ENCODE measurements at places on chromosomes 1 and 21. TPM values are rescaled to one million over a fixed set of nuclear protein-coding genes. Genes with fewer than 3 reads are reported as not detected.

The DNALI1 gene
- total RNA-seq: 3.1 TPM

The GUCA2A gene
- total RNA-seq: not detected

The PROX1 gene
- total RNA-seq: 114 TPM

The ATP1B1 gene
- 265 TPM for total RNA-seq

The UBXN10 gene
- total RNA-seq: 1.0 TPM

The RAB7B gene
- 0.67 TPM for total RNA-seq

The KCNE2 gene
- not detected for total RNA-seq

The NES gene
- 171 TPM for total RNA-seq

The C1orf210 gene
- total RNA-seq: not detected

The CFHR2 gene
- total RNA-seq: not detected

The ADGRL4 gene
- 22.9 TPM for total RNA-seq

- no peak for DNase-seq
Observed at GRCh38 chr1:27940870-27941560, 6.2 kb downstream of the SMPDL3B start.

DNA sequence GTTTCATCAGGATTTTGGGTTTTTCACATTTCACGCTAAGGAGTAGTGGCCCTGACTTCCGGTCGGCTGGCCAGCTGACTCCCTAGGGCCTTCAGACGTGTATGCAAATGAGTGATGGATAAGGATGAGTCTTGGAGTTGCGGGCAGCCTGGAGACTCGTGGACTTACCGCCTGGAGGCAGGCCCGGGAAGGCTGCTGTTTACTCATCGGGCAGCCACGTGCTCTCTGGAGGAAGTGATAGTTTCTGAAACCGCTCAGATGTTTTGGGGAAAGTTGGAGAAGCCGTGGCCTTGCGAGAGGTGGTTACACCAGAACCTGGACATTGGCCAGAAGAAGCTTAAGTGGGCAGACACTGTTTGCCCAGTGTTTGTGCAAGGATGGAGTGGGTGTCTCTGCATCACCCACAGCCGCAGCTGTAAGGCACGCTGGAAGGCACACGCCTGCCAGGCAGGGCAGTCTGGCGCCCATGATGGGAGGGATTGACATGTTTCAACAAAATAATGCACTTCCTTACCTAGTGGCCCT is 23.1 kb upstream of the TNFRSF1B start:
- peak; percentile 74 for DNase-seq

DNA sequence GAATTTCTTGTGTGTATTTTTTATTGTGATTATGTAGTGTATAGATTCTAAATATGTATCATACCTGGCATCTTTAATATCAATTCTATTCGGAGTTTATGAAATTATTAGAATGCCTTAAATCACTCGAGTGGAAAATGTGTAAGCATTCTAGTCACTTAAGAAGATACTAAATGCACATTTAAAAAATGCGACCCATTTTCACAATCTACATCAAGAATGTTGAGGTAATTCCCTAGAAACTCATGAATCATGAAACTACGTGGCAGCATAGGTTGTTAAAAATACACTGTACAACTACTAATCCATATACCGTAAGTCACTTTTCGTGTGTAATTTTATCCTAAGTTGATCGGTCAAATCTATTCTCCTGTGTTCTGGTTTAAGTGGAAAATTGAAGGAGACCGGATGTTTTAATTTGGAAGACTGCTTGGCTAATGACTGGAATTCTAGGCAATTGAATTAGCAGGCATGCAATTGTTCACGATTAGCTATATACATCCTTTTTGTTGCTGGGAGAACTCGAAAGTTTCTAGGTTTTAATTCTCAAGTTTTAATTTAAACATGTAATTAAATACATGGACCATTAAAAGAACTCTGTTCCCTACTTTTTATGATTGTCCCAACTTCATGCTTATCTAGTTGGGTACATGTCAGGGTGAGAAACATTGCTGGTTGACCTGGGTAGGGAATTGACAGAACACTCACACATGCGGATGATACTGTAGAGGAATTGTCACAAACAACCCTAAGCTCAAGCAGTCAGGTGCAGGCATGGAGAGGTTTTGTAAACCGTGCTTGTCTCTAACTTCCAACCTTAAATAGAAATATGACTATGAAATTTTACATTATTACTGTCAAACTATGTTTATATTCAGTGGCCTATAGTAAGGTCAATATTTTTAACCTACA is 6.6 kb downstream of the ZBTB18 start:
- DNase-seq: no peak

- DNase-seq: no peak
Observed at GRCh38 chr1:161162052-161162451, 2.8 kb downstream of the USP21 start.

GRCh38 chr1:39877980-39878956 is 5.0 kb downstream of the TRIT1 start:
- no peak for DNase-seq

- DNase-seq: no peak
Observed at GRCh38 chr1:207845109-207845508, 65.8 kb downstream of the CD34 start.

GRCh38 chr1:168287237-168287664 is 6.6 kb downstream of the TBX19 start:
- DNase-seq: no peak

- no peak for DNase-seq
Observed at GRCh38 chr1:113375878-113376277, 14.4 kb upstream of the MAGI3 start.

DNA sequence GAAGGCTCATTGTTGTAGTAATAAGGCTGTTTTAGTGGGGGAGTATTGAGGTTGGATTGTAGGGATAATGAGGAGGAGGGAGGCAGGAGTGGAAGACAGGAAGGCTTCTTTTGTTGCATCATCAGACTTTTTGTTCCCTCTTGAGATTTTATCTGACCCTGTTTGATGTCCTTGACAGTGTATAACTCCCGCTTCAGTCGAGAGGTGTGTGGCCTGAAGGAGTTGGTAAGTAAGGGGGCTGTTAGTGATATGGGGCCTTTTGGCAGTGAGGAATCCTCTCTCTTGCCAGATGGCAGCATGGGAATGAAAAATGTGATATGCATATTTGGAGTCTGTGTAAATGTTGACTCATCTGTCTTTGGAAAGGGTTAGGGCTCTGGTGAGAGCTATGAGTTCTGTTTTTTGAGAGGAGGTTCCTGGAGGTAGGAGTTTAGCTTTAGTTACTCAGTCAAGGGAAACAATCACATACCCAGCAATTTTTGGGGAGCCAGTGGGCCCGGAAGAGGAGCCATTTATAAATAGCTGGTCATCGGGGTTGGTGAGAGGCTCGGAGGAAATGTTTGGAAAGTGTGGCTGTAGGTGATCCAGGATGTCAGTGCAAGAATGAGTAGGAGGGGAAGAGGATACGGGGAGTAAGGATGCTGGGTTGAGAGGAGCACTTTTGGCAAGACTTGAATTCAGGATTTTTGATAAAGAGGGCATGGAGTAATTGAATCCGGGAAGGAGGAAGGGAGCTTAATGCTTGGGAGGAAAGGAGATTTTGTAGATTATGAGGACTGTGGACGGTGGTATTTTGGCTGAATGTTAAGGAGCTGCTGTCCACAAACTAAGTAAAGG is 136.7 kb upstream of the ETV3 start:
- DNase-seq: no peak

DNA sequence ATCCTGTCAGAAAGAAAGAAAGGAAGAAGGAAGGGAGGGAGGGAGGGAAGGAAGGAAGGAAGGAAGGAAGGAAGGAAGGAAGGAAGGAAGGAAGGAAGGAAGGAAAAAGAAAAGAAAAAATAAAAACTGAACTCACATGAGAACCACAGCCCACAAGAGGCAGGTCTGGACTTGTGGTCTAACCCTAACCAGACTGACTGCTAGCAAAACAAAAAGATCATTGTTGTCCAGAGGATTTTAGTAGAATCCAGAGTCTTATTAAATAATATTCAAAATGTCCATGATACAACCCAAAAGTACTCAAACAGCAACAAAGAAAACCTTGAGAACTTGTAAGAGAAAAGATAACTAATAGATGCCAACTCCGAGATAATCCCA is 4.7 kb upstream of the ITGB2 start:
- no peak for DNase-seq

DNA sequence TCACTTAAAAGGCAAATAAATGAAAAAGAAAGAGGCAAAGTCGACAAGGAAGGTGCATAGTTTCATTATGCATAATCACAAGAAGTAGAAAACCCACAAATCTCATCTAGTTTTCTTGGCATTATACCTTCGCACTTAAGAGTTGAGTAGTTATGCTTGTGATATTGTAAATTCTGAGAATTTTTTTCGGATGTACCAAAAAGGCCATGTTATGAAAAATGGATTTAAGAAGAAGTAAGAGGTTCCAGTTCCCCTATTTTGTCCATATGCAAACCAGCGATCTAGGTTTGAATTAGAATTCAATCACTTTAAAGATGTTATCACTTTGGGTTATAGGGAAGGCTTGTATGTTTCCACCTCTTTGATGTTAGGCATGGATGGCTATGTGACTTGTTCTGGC is 7.9 kb upstream of the ERICH3 start:
- no peak for DNase-seq

DNA sequence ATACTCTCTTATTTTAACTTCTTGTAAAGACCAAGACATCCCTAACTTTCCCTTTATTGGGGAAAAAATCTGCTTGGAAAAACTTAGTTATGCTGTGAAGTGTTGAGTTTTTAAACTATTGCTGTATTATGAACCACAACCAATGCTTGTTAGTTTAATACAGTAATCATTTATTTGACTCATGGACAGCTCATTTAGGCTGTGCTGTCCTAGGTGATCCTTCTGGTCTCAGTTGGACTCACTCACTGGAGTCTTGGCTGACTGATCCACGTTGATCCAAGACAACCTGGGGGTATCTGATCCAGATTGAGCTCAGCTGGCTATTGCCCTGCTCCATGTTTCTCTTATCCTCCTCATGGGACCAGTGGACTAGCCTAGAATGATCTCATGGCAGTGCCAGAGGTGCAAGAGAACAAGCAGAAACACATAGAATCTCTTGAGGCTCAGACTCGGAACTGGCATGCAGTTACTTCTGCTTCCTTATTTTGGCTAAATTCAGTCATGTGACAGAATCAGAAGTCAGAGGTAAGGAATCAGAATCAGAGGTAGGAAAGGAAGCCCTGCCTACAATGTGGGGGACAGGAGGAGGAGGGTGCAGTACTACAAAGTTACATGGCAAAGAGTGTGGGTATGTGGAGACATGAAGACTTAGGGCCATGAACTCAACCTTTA is 156.5 kb downstream of the FGGY start:
- DNase-seq: no peak

- no peak for DNase-seq
Observed at GRCh38 chr1:191913260-191913977, 244.8 kb upstream of the RGS18 start.

DNA sequence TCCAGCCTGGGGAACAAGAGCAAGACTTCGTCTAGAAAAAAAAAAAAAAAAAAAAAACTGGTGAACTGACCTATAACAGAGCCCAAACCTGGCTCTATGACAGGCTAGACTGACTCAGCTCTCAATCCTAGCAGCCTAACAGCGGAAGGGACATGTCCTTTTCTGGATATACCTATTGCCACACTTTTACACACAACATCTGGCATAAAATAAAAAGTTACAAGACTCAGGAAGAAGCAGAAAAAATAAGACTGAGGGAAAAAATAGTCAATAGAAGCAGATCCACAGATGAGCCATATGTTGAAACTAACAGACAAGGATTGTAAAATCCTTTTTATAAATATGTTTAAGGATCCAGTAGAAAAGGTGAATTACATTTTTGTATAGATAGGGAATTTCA is 57.5 kb upstream of the IPO9 start:
- no peak for DNase-seq

DNA sequence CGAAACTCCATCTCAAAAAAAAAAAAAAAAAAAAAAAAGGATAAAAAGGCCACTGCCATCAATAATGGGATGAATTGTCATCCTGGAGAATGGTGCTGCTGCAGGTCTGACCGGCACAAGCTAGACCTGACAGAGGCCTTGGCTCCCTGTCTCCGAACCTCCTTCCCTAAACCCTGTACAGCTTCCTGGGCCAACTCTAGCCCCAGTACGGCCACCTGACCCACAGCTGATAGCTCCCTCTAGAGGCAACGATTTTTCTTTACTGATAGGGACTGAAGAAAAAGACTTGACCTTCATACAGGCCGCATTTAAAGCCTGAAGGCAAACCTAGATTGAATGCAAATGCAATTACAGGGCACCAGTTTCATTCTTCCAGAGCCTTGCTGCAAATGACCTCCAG is 30.7 kb downstream of the NOL9 start:
- no peak for DNase-seq

DNA sequence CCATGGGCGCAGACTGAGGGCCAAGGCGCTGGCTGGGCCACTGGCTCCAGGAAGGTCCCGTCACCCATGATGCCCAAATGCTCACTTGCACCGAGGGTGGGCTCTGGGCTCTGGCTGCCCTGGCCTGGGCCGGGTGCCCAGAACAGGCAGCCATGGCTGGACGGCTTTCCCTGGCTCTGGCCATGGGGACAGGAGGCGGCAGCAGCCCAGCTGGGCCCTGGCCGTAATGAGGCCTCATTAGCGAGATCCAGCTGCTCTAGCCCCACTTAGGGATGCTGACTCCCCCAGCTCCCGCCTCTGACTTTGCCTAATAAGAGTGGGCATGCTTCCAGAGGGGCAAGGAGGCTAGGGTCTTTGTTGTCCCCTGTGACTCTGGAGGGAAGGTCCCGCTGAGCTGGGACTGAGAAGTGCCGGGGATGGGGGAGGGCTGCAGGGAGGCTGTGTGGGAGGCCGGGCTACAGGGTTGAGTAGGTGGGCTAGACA is 11.8 kb downstream of the SLC6A9 start:
- no peak for DNase-seq

DNA sequence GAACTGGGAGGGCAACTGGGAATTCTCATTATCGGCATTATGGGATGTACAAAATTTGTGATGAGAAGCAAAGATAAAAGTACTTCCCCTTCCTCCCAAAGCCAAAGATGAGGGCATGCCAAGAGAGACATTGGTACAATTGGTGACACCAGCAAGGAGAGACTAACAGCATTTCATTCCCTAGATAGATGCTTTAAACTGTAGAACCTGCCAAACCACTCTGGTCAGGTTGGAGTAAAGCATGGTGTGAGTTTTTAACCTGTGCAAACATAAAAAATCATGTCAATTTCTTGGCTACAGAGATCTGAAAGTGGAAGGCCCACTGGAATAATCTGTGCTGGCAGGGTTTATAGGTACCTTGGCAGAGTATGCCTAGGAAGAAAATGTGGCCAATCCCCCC is 19.4 kb downstream of the CTXND2 start:
- DNase-seq: no peak

- no peak for DNase-seq
Observed at GRCh38 chr1:77095236-77095635, 124.0 kb downstream of the PIGK start.

DNA sequence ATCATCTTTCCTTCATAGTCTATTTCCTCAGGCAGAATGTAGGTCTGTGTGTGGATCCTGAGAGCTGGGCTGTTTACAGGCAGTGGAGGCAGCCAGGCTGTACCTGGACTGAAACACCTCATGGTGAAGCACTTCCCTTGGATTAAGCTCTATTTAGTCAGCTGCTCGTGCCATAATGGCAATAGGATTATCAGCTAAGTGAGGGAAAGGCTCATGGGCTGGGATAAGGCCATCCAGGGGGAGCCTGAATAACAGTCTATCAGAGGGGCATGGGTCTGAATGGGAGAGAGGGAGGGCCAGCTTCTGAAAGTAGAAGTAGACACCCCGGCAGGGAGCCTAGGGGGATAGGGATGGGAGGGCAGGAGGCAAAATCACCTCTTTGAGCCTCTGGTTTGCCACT is 8.3 kb downstream of the RNASEL start:
- no peak for DNase-seq

GRCh38 chr1:205967554-205968335 is 24.5 kb upstream of the SLC26A9 start:
- DNase-seq: no peak
